ENCODE measurements at places on chromosomes 12 and 14.

GRCh38 chr14:84535976-84536375 is 994.0 kb upstream of the FLRT2 start:
- DNase-seq: no peak

DNA sequence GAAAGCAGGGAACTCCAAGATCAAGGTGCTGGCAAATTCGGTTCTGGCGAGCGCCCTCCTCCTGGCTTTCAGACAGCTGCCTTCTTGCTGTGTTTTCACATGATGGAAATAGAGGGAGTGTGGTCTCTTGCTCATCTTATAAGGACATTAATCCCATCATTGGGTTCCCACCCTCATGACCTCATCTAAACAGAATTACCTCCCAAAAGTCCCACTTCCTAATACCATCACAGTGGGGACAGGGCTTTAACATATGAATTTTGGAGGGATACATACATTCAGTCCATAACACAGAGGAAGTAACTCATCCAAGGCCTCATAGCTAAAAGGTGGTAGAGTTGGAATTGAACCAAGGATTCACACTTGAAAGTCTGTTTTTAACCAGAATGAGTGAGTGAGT is 28.6 kb downstream of the DYRK2 start:
- no peak for DNase-seq

- DNase-seq: no peak
Observed at GRCh38 chr14:68172627-68173026, 353.0 kb downstream of the RAD51B start.

DNA sequence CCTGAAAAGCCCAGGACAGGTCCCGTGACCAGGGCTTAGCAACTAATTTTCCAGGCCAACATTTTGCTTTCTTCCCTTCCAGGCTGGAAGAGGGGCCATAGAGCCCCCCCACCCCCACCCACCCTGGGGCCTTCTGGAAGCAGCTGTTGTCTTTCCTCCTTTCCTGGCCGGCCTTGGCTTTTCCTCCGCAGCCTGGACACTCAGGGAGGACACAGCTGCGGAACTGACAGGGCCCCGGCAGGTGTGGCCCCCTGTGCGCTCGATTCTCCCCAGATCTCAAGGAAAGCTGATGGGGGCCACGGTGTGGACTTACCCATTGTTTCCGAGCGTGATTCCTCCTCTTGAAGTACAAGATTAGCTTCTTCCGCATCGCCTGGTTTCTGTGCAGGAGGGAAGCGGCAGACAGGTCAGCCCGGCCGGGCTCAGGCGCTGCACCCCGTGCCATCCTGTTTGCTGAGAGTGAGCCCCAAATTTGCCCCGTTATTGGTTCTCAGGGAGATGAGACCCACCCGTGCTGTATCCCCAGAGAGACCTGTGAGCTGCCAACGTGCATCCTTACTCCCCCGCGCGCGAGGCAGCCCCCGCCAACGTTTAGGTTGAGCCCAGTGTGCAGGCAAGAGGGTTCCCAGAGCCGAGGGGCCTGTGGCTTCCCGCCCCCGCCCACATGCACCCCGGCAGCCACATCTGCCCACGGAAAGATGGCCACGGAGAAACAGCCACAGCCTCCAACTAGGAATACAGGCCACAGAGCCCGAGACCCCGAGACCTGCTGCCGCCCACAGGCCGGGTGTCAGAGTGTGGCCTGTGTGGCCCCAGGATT is 129.6 kb downstream of the NCOR2 start:
- DNase-seq: no peak

GRCh38 chr14:20934148-20934762 is 21.0 kb upstream of the RNASE2 start:
- peak; percentile 4 for DNase-seq

DNA sequence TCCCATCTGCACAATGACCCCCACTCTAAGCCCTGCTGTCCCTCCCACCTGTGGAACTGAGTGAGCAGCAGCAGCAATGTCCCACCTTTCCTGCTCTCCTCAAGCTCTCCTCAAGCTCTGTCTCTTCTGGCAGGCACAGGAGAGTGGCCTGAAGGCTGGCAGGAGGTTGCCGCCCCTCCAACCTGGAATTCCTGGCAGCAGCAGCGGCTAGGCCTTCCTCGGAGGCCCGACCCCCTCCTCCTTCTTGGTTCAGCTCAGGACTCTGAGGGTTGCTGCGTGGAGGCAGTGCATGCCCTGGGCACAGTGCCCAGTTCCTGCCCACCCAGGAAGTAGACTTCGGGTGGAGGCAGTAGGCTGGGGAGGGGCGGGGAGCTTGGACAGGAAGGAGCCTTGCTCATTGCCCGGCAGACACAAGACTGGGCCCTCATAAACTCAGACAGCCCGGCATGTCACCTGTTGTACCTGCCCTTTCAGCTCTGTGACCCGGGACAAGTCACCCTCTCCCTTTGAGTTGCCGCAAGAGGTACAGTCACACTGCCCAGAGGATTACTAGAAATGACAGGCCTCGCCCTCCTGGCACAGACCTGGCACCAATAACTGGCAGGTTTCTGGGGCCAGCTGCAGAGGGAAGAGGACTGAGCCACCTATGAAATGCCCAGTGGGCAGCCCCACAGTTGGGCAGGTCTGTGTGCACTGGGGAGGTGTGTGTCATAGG is 2.1 kb upstream of the SERPINA1 start:
- no peak for DNase-seq

DNA sequence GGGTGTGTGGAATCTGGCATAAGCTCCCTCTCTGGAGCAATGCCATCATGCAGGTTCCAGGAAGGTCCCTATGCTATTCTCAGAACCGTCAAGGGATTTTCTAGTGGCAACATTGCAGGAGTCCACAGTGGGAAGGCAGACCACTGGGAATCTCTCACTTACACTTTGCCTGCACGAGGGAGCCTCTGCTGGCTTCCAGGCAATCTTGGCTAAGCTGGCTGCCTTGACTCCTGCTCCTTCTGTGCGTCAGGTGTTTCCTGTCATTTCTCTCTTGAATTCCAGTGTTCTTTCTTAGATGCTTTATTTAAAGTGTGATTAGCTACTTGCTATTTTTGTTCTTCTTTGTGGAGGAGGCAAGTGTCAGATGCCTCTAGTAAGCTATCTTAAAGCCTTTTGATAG is 414.0 kb upstream of the ATP2B1 start:
- DNase-seq: no peak

DNA sequence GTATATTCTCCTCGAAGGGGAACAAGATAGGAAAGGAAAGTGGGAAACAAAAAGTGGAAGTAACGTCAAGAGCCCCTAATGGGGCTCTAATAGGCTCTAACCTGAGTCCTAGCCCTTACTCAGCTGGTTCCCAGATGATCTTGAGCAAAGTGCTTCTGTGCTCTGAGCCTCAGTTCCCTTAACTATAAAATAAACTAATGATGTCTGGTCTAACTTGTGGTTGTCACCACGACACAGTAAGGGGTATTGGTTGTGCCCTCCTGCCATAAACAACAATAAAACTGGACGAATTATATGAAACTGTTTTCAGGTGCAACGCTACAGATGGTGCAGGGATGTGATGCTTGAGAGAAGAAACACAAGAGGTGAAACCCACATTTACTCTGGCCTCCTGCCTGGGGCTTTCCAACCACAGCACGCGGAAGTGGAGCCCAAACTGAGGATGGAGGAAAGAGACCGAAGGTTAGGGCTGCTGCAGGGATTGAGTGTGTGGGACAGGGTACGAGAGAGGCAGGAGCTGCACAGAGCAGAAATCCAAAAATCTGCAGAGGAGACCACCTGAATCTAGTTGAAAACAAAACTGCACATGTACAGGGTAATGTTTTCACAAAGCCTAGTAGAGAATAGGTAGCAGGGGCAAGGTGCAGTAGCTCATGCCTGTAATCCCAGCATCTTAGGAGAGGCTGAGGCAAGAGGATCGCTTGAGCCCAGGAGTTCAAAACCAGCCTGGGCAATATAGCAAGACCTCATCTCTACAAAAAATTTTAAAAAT is 45.6 kb upstream of the BCL2L14 start:
- DNase-seq: no peak

GRCh38 chr14:95527387-95528002 is 7.4 kb upstream of the GLRX5 start:
- DNase-seq: no peak

- no peak for DNase-seq
Observed at GRCh38 chr12:3607039-3607720, 116.2 kb downstream of the PRMT8 start.

GRCh38 chr12:116878567-116879508 is 2.4 kb downstream of the HRK start:
- DNase-seq: no peak

DNA sequence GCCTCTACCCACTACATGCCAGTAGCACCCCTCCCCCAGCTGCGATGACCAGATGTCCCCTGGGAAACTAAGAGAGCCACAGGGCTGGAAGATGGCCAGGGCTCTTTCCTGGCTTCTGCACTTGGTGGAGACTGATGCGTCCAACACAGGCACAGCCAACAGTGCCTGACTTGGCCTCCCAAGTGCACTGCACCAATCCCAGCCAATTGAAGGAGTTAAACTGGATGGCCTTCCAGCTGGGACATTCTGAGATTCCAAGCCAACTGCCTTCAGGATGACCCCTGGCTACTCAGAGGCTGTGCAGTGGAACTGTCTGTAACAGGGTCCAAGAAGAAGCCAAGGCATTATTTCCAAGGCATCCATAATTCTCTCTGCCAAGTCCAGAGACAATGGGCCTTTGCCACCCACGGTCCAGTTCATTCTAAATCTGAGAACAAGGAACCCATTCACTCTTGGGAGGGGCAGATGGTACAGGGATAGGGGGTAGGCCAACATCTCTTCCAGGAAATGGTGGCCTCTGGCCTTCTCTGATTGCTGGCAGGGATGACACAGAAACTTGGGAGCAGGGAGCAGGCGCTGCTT is 35.2 kb downstream of the PRIMA1 start:
- peak; percentile 93 for DNase-seq

- DNase-seq: no peak
Observed at GRCh38 chr12:252636-253035, 10.0 kb downstream of the SLC6A13 start.

DNA sequence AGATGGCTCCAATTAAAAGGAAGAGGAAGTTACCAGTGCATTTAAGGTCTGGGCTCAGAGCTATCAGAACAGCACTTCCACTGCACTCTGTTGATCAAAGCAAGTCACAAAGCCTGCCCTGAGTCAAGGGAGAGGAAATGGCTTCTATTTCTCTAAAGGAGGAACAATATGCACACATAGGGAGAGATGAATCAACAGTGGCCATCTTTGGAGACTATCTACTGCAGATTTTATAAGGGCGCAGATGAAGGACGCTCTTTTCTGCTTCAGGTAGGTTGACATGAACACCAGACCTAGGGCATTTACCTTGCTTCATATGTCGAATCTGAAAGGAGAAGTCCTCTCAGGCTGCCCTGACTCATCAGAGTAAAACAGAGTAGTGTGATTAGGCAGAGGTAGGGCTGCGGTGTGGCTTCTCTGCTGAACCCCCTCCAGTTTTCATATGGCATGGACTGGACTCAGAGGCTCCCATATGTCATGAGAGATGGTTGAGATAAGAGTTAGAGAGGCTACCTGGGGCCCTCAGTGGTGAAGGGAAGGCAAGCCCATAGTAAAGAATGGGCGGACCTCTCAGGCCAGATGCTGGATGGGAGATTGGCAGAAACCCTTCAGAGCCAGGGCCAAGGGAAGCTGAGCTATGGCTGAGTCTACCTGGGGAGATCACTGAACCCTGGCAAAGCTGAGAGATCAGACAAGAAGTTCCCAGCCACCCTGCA is 84.4 kb downstream of the ARF6 start:
- DNase-seq: no peak

DNA sequence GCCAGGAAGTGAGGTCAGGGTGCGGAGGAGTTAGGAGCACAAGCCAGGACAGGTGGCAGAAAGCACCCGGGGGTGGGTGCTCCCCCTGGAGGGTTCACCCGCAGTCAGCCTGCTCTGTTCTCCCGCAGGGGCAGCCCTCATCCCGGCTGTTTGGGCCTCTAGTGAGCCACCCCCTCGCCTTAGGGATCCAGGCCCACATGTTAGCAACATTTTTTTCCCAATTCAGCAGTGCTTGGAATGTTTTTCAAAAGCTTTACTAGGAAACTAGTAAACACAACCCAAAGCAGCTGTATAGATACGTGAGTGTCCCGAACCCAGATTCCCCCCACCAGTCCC is 28.5 kb upstream of the NXPH4 start:
- DNase-seq: no peak

DNA sequence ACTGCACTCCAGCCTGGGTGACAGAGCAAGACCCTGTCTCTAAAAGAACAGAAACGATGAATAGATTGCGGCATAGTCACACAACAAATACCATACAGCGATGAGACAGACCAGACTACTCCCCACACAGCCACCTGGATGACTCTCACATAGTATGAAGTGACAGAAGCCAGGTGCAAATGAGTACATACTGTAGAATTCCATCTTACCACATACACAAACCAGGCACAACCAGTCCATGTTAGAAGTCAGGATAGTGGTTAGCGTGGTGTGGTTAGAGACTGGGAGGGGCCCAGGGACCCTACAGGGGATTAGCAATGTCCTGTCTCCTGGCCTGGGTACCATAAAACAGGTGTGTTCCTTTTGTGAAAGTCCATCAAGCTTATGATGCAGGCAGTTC is 53.8 kb downstream of the FAM222A start:
- no peak for DNase-seq

DNA sequence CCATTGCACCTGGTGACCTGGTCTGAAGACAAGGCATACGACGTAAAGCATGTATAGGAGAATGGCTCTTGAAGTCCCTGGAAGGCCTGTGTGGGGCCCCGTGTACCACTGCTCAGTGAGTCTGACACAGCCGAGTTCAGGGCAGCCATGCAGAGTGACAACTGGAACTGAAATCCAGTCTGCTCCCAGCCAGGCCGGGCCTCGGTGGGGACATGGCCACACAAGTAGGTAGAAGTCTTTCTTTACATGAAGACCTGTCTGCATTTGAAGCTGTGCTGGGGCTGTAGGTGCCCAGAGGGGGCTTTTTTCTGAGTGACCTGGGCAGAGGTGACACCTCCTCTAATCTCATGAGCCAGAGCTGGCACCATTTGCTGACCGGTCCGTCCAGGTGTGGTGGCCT is 35.7 kb downstream of the ADGRD1 start:
- no peak for DNase-seq

GRCh38 chr14:73272393-73272792 is 35.1 kb downstream of the PAPLN start:
- no peak for DNase-seq

- no peak for DNase-seq
Observed at GRCh38 chr14:91214306-91214705, 30.2 kb downstream of the GPR68 start.

DNA sequence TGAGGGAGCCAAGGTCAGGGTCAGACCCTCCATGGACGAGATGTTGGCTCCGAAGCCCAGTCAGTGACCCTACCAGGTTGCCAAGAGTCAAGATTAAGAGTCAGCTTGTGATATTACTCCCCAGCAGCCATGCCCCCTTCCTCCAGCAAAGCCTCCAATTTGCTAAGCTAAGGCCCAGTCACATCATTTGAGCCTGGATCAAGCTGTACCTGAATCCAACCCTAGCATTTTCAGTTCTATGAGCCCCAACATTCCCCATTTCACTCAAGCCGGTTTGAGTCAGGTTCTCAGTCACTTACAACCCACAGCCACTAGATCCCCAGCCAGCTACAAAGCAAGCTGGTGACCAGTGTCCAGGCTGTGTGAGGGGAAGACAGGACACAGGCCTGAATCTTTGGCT is 49.9 kb downstream of the SCARB1 start:
- DNase-seq: no peak

Measured in hippocampal formation (tissue), 2 donors.